Activated T-helper 1 cell treated with anti-CD3 and anti-CD28 coated beads, Interleukin-12 subunit alpha, Interleukin-12 subunit beta, Interleukin-2, Interleukin-4 antibody, amounts not matched to agents 30 ng/mL and 10 ng/mL and 1 ng/mL, durations not matched to agents 14 hours and 24 hours and 36 hours (primary cell): ENCODE measurements at places on chromosomes 2 and 18.

- H3K4me3 ChIP-seq = no peak overlapping the region
- H3K27ac ChIP-seq = no peak overlapping the region
- no peaks in the 10 kb centered on the region for H3K36me3 ChIP-seq
These were observed 179.1 kb upstream of the CYP26B1 start for GRCh38 chr2:72326759-72327158.

DNA sequence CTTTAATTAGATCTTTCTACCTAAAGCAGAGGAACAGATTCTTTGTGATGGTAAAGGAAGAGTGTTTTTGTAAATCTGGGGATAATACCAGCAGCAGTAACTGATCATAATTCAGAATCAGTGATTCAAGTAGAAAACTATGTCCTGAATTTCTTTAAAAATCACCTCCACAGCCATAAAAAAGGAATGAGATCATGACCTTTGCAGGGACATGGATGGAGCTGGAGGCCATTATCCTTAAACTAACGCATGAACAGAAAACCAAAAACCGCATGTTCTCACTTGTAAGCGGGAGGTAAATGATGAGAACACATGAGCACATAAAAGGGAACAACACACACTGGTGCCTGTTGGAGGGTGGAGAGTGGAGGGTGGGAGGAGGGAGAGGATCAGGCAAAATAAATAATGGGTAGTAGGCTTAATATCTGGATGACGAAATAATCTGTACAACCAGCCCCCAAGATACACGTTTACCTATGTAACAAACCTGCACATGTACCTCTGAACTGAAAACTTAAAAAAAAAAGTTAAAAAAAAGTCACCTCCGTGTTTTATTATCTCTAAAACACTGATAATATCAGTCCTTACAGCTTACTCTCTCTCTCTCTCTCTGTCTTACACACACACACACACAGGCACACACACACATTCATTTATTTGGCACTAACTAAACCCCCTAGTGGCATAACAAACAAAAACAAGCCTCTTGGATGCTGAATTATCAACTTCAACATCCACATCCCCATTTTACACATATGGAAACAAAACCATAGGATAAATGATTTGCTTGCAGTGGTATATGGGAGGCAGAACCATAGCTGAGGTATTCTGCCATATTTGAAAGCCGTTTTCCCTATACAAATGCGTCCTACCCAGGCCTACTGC, 1.4 kb downstream of the TM4SF20 start:
- no peak overlapping the region for H3K4me3 ChIP-seq
- no peaks in the 10 kb centered on the region for H3K36me3 ChIP-seq
- no peaks in the 10 kb centered on the region for H3K27me3 ChIP-seq
- peaks cover 7% of the 10 kb centered on the region for H3K4me1 ChIP-seq
- no peak overlapping the region for H3K27ac ChIP-seq

- no peak overlapping the region for H3K27ac ChIP-seq
- H3K36me3 ChIP-seq = no peaks in the 10 kb centered on the region
- peaks cover 14% of the 10 kb centered on the region for H3K27me3 ChIP-seq
- H3K4me1 ChIP-seq = peaks cover 19% of the 10 kb centered on the region
- no peak overlapping the region for H3K4me3 ChIP-seq
- no peak for DNase-seq
These were observed 20.1 kb upstream of the ID2 start for GRCh38 chr2:8661736-8662135.

GRCh38 chr2:101486994-101487393, 12.1 kb upstream of the RFX8 start:
- H3K27me3 ChIP-seq = no peaks in the 10 kb centered on the region
- no peak for DNase-seq
- peak overlapping the region; percentile 19 for H3K27ac ChIP-seq
- no peaks in the 10 kb centered on the region for H3K36me3 ChIP-seq
- peaks cover 16% of the 10 kb centered on the region for H3K4me1 ChIP-seq

DNA sequence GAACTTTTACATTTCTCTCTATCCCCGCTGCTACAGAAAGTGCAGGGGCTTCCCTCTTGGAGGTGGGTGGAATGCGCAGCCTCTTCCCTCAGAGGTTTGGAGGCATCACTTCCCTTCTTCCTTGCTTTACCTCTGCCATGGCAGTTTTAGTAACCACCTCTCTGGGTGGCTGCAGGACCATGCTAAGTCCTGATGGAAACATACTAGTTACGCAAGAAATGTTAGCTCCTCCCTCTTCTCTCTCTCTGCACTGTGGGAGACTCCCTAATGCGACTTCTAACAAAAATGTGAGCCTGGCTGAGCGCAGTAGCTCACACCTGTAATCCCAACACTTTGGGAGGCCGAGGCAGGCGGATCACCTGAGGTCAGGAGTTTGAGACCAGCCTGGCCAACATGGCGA, 116.8 kb upstream of the RAB6C start:
- no peak for DNase-seq
- H3K4me1 ChIP-seq = no peaks in the 10 kb centered on the region
- no peaks in the 10 kb centered on the region for H3K36me3 ChIP-seq

GRCh38 chr18:78006774-78007260, 757.2 kb downstream of the GALR1 start:
- no peak overlapping the region for H3K4me3 ChIP-seq
- DNase-seq = no peak
- no peaks in the 10 kb centered on the region for H3K36me3 ChIP-seq
- H3K4me1 ChIP-seq = no peaks in the 10 kb centered on the region

DNA sequence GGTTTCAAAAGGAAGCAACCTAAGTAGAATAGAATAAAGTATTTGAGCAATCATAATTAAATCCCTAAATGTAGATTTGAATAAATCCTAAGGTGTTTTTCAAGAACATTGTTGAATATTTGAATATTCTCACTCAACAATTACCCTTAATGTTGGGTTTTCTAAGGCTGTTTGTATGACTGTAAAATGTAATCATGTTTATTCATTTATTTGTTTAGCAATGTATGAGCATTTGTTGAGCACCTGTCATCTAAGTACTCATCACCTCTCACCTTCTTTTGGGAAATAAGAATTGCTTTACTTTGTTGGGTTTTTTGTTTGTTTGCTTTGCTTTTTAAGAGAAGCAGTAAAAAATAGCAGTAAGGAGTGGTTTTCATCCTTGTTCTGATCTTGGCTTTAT, 66.0 kb downstream of the MAPRE2 start:
- DNase-seq = no peak
- peaks cover 20% of the 10 kb centered on the region for H3K36me3 ChIP-seq
- H3K4me3 ChIP-seq = no peak overlapping the region
- peaks cover 18% of the 10 kb centered on the region for H3K4me1 ChIP-seq
- no peaks in the 10 kb centered on the region for H3K27me3 ChIP-seq

GRCh38 chr2:23375448-23375847, 9.5 kb upstream of the KLHL29 start:
- H3K4me1 ChIP-seq = peaks cover 5% of the 10 kb centered on the region
- no peak overlapping the region for H3K27ac ChIP-seq
- DNase-seq = no peak
- H3K27me3 ChIP-seq = peaks cover 34% of the 10 kb centered on the region
- H3K4me3 ChIP-seq = no peak overlapping the region
- H3K36me3 ChIP-seq = no peaks in the 10 kb centered on the region

- DNase-seq = no peak
- no peak overlapping the region for H3K27ac ChIP-seq
- no peaks in the 10 kb centered on the region for H3K36me3 ChIP-seq
- no peaks in the 10 kb centered on the region for H3K4me1 ChIP-seq
- H3K27me3 ChIP-seq = no peaks in the 10 kb centered on the region
These were observed 1287.6 kb upstream of the ZEB2 start for GRCh38 chr2:145807554-145807953.

DNA sequence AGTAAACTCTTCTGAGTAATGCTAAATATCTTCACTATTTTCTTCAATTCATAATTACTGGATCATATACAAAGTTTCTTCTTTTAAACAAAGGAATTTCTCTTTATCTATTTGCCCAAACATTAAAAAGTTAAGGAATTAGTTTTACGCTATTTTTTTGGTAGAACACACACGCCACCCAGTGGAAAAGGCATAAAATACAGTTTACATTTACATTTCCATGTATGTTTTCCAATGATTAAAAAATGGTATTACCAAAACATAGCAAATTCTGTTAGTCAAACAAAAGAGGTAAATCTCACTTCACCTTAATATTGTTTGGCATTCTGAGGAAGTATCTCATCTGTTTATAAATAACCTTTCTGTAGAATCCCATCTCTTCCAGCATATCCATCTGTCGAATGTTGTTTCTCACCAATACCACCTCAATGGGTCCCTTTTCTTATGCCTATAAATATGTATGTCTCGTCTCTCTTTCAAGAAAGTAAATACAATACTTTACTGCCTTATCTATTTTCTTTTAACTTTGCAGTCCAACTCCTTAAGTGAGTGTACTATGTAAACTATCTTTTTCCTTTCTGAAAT, 7.2 kb downstream of the BOLL start:
- H3K27me3 ChIP-seq = peaks cover 10% of the 10 kb centered on the region
- no peak overlapping the region for H3K27ac ChIP-seq
- H3K4me3 ChIP-seq = no peak overlapping the region
- DNase-seq = peak; percentile 6

- no peaks in the 10 kb centered on the region for H3K36me3 ChIP-seq
- DNase-seq = no peak
- H3K4me3 ChIP-seq = no peak overlapping the region
- no peak overlapping the region for H3K27ac ChIP-seq
These were observed 68.7 kb upstream of the XDH start for GRCh38 chr2:31483246-31483645.

- H3K36me3 ChIP-seq = no peaks in the 10 kb centered on the region
- H3K4me3 ChIP-seq = no peak overlapping the region
- H3K27ac ChIP-seq = no peak overlapping the region
- H3K27me3 ChIP-seq = peaks cover 4% of the 10 kb centered on the region
- no peak for DNase-seq
These were observed 406.1 kb downstream of the SETBP1 start for GRCh38 chr18:45086777-45087176.

DNA sequence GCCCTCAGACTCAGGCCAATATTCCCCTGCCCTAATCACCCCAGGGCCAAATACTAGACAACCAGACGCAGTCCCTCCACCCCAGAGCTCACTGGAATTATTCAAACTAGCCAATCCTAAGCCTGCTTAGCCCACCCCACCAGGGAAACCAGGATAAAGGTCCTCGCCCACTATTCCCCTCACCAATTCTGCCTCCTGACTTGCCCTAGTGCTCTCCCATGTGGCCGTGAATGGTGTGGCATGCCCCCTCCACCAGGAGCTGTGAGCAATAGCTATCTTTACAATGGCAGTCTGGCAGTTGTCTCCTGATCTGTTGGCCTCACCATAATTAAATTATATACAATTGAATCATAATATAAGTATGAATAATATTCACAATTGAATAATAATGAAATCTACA, 42.3 kb downstream of the FAM124B start:
- H3K36me3 ChIP-seq = no peaks in the 10 kb centered on the region
- H3K4me3 ChIP-seq = no peak overlapping the region
- no peak overlapping the region for H3K27ac ChIP-seq
- no peaks in the 10 kb centered on the region for H3K27me3 ChIP-seq
- no peaks in the 10 kb centered on the region for H3K4me1 ChIP-seq

GRCh38 chr2:121999264-121999663, 243.8 kb downstream of the TSN start:
- no peaks in the 10 kb centered on the region for H3K4me1 ChIP-seq
- H3K27me3 ChIP-seq = no peaks in the 10 kb centered on the region
- H3K36me3 ChIP-seq = no peaks in the 10 kb centered on the region
- no peak overlapping the region for H3K27ac ChIP-seq
- H3K4me3 ChIP-seq = no peak overlapping the region

GRCh38 chr2:216698895-216699294, 3.5 kb upstream of the IGFBP5 start:
- H3K27me3 ChIP-seq = peaks cover 36% of the 10 kb centered on the region
- H3K27ac ChIP-seq = no peak overlapping the region
- no peak for DNase-seq
- no peaks in the 10 kb centered on the region for H3K36me3 ChIP-seq
- no peak overlapping the region for H3K4me3 ChIP-seq
- peaks cover 3% of the 10 kb centered on the region for H3K4me1 ChIP-seq

- no peaks in the 10 kb centered on the region for H3K4me1 ChIP-seq
- no peak overlapping the region for H3K4me3 ChIP-seq
- H3K27ac ChIP-seq = no peak overlapping the region
- H3K27me3 ChIP-seq = peaks cover 15% of the 10 kb centered on the region
- no peaks in the 10 kb centered on the region for H3K36me3 ChIP-seq
These were observed 49.1 kb downstream of the SNORC start for GRCh38 chr2:232919141-232919540.

GRCh38 chr2:154978244-154978643, 279.7 kb downstream of the KCNJ3 start:
- H3K27ac ChIP-seq = no peak overlapping the region
- H3K36me3 ChIP-seq = no peaks in the 10 kb centered on the region
- no peaks in the 10 kb centered on the region for H3K27me3 ChIP-seq
- no peak overlapping the region for H3K4me3 ChIP-seq

DNA sequence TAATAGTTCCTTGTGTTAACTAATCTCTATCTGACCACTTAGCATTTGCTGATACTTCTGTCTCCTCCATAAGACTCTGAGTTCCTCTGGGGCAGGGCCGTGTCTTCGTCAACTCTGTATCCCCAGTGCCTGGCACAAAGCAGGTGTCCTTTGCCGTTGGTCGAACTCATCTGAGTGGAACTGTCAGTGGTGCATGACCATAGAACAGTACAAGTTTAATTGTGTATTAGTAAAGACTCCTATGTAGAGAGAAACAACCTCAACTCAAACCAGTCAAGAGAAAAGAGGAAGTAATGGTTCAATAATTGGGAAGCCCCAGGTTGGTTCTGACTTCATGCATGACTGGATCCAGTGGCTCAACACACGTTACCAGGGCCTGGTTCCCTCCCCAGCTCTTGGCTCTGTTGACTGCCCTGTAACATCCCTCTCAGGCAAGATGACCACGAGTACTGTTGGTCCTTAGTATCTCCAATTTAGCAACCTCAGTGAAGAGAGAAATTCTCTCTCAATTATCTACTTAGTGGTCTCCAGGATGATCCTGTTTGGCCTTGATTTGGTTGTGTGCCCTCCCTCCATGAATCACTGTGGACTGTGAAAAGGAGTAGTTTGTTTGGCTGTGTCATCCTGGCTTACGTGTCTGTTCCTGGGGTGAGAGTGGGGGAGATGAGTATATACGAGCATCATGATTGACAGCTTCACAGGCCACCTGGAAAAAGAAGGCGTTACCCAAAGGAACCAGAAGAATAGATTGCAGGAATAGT, 58.5 kb upstream of the MSH6 start:
- H3K36me3 ChIP-seq = no peaks in the 10 kb centered on the region
- H3K4me3 ChIP-seq = no peak overlapping the region
- no peak overlapping the region for H3K27ac ChIP-seq
- H3K27me3 ChIP-seq = peaks cover 2% of the 10 kb centered on the region
- H3K4me1 ChIP-seq = no peaks in the 10 kb centered on the region
